ENCODE measurements at places on chromosomes 16 and 17. TPM values are rescaled to one million over a fixed set of nuclear protein-coding genes. Genes with fewer than 3 reads are reported as not detected.

CLEC18A gene
- 87.7 TPM for polyA plus RNA-seq

TBC1D3G gene
- not detected for polyA plus RNA-seq

LRRC36 gene
- polyA plus RNA-seq: 3.1 TPM

RNF40 gene
- 74.3 TPM for polyA plus RNA-seq

- peak; percentile 56 for DNase-seq
Observed at GRCh38 chr16:67426950-67427349, 4.0 kb upstream of the HSD11B2 start.

GRCh38 chr17:65261682-65262636, 124.8 kb downstream of the RGS9 start:
- no peak for DNase-seq

- DNase-seq: peak; percentile 83
Observed at GRCh38 chr17:3944485-3945388, 19.5 kb downstream of the ATP2A3 start.

DNA sequence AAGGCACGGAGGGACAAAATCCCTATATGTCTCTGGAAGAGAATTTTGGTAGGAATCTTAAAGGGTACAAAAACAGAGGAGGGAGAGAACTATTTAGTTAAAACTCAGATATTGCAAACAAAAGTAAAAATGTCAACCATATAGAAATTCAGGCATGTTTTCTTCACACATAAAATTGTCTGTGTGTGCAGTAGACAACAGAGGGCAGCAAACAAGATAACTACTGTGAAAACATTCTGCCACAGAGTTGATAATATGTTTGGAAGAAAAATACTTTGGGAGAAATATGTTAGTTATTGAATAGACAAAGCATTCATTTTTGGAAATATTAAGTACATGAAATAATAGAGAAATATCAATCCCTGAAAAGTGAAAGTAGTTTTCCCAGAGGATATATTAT, 56.2 kb downstream of the SNX11 start:
- no peak for DNase-seq

DNA sequence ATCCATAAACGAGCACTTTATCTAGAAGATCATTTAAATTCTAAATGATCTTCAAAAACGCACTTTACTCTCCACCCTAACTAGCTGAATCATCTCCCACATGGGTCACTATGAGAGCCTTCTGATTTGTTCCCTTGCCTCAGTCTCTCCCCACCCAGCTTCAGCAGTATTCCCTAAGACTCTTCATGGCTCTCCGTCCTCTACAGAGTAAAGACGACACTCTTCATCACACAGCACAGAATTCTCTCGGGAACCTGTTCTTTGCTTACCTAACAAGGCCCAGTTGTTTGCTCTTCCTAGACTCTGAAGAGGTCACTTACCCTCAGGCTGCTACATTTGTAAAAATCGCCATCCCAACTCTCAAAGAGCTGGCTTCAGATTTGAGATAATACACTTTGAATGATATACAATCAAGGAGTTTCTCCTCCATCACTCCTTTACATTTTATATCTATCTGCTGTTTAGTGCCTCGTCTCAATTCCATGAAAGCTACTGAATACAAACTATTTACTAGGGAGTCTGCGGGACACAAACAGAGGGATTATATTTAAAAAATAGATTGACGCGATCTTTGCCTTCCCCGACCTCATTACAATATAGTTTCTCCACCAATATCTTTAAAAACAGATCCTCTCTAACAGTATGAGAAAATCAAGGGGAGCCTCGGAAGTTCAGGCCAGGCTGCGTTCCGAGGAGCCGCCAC, 511 bp upstream of the LIG3 start:
- DNase-seq: no peak

- DNase-seq: peak; percentile 56
Observed at GRCh38 chr17:37490638-37491614, 1.2 kb downstream of the DUSP14 start.

DNA sequence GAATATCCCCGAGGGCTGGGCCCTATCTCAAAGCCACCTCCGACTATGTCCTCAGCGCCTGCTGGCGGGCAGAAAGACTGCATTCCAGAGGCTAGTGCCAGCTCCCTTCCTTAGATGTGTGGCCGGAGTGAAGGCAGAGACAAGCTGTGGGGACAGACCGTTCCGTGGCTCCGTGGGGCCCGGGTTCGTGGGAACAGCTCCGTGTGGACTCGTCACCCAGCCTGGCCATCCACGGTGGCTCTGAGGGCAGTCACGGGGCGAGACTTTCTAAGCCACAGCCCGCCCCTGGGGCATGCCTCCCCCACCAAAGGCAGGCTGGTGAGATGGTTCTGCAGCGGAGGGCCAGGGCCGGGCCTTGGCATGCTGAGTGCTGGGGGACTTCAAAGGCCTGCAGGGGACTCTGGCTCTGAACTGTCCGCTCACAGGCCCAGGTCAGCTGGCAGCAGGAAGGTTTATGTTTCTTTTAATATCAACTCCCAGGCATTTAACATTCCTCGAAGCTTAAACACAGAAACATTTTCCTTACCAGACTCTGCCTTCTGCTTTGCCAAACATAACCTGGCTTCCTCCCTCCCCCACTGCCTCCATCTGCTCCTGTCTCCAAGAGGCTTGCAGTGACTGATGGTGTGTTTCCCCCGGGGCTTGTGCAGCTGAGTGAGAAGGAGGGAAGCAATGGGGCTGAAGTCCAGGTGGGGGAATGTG, 50.4 kb downstream of the TIMM22 start:
- DNase-seq: peak; percentile 47

DNA sequence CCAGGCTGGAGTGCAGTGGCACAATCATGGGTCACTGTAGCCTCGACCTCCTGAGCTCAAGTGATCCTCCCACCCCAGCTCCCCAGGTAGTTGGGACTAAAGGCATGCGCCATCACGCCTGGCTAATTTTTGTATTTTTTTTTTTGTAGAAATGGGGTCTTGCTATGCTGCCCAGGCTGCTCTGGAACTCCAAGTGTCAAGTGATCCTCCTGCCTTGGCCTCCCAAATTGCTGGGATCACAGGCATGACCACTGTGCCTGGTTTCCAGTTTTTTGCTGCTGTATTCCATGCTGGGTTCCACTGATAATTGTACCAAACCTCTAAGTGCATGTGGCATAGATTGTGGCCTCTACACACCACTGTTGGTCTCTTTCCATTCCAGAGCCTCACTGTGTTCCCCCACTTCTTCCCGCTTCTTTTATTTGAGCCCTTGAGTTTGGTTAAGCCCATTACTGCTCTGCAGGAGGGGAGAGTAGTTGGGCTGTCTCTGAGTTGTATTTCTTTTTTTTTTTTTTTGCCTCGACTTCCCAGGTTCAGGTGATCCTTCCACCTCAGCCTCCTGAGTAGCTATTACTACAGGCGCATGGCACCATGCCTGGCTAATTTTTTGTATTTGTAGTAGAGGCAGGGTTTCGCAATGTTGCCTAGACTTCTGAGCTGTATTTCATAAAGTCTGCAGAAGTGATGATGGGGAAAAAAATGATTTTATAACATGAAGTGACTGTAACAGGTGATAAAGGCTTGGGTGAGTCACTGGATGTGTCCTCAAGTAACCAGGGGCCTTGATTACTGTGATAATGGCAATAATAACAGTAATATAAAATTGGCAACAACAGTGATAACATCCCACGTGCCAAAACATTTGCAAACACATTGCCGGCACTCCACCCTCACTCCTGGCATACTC, 30.0 kb downstream of the EEF2K start:
- no peak for DNase-seq

DNA sequence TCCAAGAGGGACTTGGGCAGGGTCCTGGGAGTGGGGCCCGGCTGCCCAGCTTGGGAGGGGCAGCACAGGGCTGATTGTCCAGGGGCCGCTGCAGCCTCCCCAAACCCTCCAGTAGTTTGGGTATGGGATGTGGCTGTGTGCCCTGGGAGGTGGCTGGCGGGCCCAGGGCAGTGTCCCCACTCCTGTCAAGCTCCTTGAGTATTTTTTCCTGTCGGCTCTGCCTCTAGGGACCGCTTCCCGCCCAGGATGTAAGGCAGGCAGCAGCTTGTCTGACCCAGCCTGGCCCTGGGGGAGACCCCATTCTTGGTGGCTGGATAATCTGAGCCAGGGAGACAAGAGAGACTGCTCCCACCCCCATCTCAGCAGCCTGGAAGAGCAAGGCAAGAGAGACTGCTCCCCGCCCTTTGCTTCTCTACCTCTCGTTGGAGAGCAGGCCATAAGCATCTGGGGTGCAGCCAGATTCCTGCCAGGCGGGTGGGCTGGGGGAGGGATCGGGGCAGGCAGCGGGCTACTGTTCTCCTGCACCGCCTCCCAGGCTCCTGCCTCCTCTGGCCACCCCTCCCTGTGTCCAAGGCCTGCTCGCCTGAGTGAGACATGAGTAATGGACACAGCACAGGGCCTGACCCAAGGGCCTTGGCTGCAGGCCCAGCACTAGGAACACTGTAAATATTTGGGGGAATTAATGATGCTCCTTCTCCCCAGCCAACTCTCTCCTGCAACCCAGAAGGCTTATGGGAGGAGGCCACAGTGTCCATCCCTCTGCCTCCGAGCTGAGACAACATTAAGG, 18.4 kb upstream of the ITGA3 start:
- peak; percentile 91 for DNase-seq

GRCh38 chr17:77318021-77318420, 177.3 kb downstream of the SEC14L1 start:
- DNase-seq: no peak

GRCh38 chr16:12951392-12951791, 50.0 kb downstream of the SHISA9 start:
- DNase-seq: peak; percentile 23

DNA sequence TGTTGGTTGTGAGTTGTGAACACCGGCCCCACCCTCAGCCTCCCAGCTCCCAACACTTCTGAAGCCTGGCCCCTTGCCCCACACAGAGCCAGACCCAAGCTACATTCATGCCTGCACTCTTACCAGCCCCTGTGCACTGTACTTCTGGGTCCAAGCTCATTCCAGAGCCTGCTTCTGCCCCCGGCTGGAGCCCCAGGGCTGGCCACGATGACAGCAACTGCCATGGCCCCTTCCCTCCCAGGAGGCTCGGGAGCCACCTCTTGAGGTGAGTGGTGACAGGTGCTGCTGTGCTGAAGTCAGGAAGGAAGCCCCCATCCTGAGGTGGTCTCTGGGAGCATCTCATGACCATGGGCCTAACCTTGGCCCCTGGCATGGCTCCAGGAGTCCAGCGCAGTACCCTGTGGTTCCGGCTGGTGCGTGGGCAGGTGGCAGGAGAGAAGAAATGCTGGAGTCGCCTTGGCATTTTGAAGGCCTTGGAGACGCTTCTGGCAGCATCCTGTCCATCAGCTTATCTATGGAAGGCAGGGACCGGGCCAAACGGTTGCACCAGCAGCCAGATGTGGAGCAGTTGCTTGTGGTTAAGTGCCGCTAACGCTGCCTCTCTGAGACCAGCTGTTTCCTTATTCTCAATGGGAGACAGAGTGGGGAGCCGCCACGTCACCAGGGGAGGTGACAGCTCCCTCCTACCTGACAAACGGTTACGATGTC, 3.9 kb upstream of the CDT1 start:
- no peak for DNase-seq

DNA sequence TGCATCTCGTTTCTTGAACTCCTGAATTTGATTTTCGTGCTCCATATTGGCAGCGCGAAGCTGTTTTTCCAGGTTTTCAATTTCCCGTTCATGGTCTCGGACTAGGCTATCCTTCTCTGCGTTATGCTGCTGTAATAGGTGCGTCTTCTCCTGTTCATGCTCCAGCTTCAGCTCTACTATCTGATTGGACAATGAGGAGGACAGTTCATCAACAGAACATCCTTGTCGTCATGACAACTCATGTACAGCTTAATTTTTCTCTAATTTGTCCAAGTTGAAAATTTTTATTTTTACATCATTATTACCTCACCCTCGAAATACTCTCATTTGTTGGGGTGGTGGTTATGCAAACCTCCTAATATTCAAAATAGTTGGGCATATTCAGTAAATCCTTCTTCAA, 289.8 kb downstream of the CEP112 start:
- no peak for DNase-seq

- DNase-seq: peak; percentile 60
Observed at GRCh38 chr17:29722411-29723198, 99.9 kb upstream of the CORO6 start.

GRCh38 chr17:3440451-3440850, 6.8 kb upstream of the OR1E2 start:
- DNase-seq: no peak

Measured in kidney (tissue), 22 donors.